ENCODE measurements at places on chromosomes 5 and 9.

DNA sequence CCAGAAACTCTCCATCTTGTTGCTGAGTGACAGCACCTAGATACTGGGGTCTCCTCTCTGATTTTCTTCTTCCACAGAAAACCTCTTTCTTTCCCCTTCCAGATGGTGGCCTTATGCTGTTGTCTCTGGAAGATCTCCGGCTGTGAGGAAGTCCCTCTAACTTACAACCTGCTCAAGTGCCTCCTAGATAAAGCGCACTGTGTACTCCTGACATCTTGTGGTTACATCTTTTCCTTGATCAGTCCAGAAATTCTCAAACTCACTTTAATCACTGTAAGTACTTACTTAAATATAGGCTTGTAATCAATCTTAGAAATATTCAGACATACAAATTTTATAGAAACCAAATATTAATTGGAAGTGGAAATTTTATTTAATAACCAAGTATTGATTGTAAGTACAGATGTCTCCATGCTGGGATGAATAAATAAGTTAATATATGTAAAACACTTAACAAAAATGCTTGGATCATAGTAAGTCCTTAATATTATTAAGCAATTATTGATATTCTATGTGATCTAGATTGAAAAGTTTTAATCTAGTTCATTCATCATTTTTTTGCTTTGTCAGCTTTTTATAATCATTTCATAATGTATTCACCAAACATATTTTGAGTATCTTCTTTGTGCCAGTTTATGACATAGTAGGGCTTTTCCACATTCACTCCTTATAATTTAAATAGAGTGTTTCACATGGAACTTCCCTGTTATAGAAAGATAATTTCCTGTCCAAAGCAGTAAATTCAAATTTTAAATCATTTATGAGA is 1381.4 kb upstream of the CDH6 start:
- DNase-seq: no peak

- no peak for DNase-seq
Observed at GRCh38 chr9:100030548-100030947, 68.3 kb downstream of the ERP44 start.

DNA sequence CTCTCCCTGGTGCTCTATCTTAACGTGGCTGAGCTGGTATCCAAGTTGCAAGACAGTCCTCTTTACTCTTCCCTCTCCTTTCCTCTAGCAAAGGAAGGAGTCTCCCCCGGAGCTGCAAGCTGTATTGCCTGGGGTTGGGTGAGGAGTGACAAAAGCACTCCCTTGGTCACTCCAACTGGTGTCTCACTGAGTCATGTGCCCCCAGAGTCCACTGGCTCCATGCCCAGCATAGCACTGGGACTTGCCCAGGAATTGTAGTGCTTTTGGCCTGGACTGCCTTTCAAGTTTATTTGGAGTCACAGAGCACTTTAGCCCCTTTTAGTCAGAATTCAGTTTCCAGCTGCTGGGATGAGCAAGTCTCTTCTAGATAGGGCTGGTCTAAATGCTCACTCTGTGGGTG is 82.6 kb upstream of the FST start:
- DNase-seq: peak; percentile 77

DNA sequence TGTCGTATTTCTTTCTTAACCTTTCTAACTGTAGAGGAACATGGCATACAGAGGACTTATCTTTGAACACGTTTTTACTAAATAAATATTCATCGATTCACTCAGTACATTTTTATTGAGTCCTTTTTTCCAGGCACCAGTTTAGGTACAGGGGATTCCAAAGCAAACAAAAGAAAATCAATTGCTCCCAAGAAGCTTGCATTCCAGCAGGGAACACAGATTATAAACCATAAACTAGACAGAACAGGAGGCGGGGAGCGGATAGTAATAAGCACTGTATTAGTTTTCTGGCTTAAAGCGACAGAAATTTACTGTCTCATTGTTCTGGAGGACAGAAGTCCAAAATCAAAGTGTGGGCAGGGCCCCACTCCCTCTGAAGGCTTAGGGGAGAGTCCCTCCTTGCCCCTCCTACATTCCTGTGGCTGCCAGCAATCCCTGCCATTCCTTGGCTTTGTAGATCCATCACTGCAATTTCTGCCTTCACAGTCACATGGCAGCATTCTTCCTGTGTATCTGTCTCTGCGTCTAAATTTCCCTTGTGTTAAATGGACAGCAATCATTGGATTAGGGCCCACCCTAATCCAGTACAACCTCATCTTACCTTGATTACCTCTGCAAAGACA is 115.5 kb downstream of the COL23A1 start:
- DNase-seq: no peak

DNA sequence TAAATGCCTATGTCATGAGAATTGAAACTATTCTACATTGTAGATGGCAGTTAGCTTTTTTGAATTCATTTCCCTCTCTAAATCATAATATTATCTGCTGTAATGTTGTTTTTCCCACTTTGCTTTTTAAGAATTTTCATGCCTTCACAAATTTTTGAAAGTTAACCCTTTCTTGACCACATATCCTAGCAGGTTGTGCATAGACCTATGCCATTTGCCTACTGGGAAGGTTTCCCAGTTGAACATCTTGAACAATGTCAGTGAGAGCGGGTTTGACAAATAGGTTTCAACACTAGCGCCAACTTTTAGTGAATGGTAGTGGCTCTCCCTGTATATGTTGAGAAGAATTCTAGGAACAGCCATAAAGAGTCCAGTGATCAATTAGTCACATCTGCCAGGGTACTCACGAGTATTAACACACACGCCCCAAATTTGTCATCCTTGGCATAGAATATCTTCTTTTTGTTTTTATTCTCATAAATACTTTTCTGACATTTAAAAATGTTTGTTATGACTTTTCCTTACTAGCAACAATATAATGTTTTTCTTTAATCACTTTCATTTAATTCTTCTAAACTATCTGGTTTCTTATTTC is 307.6 kb downstream of the PJA2 start:
- no peak for DNase-seq

DNA sequence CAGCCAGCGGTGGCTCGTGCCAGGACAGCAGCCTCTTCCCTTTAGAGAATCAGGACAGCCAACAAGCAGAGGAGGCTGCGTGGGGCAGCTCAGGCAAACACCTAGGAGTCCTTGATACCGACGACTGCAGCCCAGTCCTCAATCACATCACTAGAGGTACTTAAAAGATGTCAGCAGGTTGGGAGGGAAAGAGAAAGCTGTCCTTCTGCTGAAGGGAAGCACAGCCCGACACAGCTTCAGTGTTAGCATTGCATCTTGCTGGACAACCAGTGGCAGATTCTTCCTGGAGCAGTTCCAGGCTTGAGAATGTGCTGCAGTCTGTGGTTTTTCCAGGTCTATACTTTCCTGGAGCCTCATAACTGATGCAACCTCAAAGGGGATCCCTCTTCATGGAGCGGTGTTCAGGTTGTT is 230.5 kb downstream of the SYK start:
- DNase-seq: no peak

GRCh38 chr9:19231904-19232822 is 1.7 kb downstream of the DENND4C start:
- DNase-seq: no peak

DNA sequence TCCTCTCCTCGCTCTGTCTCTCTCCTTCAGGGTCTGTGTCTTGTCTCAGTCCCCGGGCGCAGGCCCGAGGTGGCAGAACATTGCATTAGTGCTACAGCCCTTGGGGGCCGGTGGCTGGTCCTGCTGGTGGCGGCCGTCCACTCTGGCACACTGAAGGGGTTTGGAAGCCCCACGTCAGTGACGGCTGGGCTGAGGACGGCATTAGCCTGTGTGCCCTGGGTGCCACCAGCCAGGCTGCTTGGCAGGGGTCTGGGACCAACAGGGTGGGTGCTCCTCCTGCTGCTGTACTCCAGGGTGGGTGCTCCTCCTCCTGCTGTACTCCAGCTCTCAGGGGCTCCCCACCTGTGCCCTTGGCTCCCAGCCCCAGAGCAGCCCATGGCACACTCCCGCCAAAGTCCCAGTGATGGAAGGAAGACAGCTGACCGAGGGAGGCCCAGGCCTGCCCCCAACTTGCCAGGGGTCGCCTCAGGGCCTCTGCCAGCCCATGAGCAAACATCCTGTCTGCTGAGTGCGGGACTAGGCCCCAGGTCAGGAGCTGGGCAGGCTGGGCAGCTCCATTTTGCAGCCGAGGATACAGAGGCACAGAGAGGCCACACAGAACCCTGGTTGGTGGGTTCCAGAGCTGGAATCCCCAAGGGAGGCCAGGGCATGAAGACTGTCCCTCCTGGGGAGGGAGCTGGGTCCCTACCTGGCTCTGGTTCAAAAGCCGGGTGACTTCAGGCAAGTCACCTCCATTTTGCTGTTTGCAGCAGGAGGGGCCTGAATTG is 27.3 kb downstream of the SARDH start:
- DNase-seq: no peak

DNA sequence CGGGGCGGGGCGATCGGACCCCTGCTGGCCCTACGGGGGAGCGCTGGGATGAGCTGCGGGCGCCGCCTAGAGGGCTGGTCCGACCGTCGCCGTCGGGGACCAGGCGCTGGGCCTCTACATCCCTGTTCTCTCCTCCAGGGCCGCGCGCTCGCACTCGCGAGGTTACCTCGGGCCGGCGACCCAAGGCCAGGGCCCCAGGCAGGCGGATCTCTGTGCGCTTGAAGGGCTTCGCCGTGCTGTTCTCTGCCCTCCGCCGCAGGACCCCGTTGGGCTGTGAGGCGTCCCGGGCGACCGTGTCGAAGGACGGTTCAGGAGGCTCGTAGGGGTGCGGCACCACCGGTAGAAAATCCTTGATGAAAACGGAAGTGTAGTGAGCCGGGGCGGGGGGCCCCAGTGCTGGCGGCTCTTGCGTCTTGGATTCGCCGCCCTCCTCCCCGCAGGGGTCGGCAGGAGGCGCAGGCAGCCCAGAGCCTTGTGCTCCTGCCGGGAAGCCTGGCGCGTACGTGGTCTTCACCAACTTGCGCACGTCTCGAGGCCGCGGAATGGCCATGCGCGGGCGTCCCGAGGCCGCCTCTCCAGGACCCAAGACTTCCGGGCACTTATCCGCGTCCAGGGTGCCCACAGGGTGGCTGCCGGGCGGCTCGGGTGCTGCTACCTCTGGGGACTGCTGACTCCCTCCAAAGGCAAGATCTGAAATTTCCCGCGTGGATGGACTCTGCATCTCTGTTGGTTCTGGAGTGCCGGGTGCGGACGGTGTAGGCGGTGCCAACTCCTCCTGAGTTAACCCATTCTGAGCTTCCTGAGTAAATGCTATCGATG is 2.0 kb downstream of the PROB1 start:
- peak; percentile 93 for DNase-seq

- no peak for DNase-seq
Observed at GRCh38 chr5:96579711-96580110, 82.5 kb upstream of the CAST start.

Data from Calu3 (cell line).